ENCODE measurements at places on chromosomes 6 and 20.

GRCh38 chr20:33733654-33734576, 2.1 kb downstream of the ZNF341 start:
- DNase-seq, result no peak

- no peak for DNase-seq
These were observed 142.4 kb upstream of the TNFAIP3 start for GRCh38 chr6:137724495-137725211.

DNA sequence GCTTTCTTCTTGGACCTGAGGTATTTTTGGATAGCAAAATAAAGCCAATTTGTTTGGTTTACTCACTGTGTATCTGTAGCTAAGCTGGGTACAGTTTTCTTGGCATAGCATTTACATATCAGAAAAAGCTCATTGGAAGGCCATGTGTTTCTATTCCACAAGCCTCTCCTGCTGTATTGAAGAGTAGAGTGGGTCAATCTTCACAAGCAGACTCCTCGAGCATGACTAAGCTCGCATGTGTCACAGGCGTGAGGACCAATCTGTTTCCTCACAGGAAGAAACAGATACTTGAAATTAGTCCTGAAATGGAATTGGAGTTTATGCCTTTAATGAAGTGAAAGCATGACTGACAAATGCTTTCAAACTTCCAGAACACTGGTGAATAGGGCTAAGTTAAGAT, 1279.0 kb upstream of the MAP3K7 start:
- no peak for DNase-seq

DNA sequence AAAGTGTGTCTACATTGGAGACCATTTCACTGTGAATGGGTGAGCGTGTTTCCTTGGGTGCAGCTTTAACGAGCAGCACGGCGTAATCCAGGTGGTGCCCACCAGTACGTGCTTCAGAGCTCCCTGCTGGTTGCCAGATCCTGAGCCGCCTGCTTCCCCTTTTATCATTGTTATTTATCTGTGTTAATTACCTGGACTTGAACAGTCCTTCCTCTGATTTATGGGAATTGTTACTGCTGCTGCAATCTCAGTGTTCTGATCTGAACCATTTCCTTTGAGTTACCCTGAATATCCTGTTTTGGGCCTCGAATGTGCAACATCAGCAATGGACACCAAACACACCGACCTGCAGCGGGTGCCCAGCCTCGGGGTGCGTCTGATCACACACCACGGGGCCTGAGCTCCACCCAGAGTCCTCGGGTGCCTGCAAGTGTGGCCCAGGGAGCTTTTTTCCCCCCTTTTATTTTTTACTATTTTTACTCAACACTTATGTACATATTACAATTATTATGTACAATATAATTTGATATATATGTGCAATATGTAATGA, 81.3 kb downstream of the RPP40 start:
- no peak for DNase-seq

DNA sequence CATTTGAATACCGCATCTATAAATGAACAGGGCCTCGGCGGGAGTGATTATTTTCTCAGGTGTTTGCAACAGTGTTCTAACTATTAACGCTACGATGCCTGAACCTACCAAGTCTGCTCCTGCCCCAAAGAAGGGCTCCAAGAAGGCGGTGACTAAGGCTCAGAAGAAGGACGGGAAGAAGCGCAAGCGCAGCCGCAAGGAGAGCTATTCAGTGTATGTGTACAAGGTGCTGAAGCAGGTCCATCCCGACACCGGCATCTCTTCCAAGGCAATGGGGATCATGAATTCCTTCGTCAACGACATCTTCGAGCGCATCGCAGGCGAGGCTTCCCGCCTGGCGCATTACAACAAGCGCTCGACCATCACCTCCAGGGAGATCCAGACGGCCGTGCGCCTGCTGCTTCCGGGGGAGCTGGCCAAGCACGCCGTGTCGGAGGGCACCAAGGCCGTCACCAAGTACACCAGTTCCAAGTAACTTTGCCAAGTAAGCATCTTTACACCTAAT, 70.9 kb downstream of the HFE start:
- peak; percentile 50 for DNase-seq

GRCh38 chr6:20907486-20908071, 373.3 kb downstream of the CDKAL1 start:
- DNase-seq, result no peak

GRCh38 chr6:154715446-154715845, 17.8 kb upstream of the SCAF8 start:
- DNase-seq, result no peak

DNA sequence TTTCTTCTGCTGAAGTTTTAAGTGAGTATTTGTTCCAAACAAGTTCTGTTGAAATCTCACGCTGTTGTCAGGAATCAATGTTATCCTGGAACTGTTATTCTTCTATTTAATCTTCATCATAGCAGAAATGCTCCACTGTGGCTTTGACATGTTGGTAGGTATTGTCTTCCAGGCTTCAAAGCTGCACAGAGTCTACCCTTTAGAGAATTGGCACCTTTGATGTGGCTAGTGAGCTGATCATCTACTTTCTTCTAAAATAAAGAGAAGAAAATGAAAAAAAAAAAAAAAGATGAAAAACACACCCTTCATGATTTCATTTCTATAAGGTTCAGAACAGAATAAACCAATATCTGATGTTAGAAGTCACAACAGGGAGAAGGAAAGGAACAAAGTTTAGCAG, 5.8 kb upstream of the ZSCAN23 start:
- no peak for DNase-seq

GRCh38 chr20:25284131-25284601, 36.3 kb downstream of the PYGB start:
- DNase-seq, result no peak

DNA sequence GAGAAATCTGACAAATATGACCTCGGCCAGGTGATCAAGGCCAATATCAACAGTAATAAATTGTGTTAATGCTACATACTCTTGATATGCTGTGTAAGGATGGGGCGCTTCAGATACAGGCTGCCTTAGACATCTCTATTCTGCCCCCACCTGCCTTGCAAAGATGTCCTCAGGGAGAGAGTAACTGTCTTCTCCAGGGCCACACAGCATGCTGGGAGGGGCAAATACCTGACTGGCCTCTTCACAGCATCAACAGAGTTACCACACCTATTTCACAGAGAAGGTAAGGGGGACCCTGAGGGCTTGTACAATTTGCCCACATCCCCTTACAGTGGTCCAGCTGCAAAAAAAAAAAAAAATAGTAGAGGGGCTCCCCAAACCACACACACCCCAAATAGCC, 17.2 kb upstream of the KIAA1755 start:
- no peak for DNase-seq

DNA sequence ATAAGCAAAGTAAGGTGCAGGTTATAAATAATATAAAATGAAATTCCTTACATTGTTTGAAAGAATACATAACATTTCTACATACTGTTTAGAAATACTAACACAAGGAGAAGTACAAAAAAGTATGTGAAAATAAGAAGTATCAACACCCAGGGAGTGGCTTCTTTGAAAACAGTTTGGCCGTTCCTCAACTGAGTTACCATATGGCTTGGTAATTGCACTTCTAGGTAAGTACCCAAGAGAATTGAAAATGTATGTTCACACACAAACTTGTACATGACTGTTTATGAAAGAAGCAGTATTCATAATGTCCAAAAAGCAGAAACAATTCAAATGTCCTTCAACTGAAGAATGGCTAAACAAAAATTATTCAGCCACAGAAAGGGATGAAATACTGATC, 30.7 kb downstream of the PAK5 start:
- no peak for DNase-seq

GRCh38 chr6:46035242-46035641, 19.6 kb upstream of the CLIC5 start:
- DNase-seq, result no peak

DNA sequence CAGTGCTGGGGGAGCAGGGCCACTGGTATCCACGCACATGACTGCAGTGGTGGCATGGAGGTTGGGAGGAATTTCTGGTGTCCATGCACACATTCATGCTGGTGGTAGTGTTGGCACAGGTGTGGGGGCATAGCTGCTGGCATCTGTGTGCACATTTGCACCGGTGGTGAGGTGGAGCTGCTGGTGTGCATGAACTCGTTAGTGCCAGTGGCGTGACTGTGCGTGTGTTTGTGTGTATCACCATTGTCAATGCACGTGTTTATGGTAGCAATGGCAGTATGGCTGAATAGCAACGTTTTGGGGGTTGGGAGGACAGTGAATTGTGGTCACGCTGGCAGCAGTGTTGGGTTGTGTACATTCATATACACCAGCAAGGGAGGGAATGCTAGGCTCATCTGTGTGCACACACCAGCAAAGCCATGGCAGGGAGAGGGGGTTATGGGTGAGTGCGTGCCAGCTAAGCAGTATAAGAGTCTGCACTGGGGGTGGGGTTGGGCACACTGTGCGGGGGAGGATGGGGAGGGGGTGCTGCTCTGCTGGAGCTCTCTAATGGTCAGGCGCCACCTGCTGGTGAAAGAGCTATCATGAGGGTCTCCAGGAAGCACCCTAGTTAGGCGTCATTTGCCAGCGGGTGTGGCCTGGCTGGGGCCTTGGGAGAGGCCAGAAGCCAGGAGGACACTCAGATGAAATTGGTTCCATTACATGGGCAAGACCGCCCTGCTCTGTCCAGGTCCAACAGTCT, 626.1 kb upstream of the ID4 start:
- DNase-seq, result no peak

All from stimulated activated CD4-positive, alpha-beta T cell treated with anti-CD3 and anti-CD28 coated beads, TNF-alpha, amount 100 ng/mL, for 1 hour (primary cell).